H9 (cell line): ENCODE measurements at places on chromosomes 16 and 17. TPM values are rescaled to one million over a fixed set of nuclear protein-coding genes. Genes with fewer than 3 reads are reported as not detected.

DLX4 gene
- total RNA-seq, result 1.7 and 2.5 TPM in 2 replicates

- no peak overlapping the region for H3K27ac ChIP-seq
- no peaks in the 10 kb centered on the region for H3K27me3 ChIP-seq
- H3K4me1 ChIP-seq, result no peaks in the 10 kb centered on the region; the same call in 1 of the 2 replicates
- DNase-seq, result no peak
- no peak overlapping the region for H3K4me3 ChIP-seq
Observed at GRCh38 chr17:58360296-58361063, 8.5 kb upstream of the SUPT4H1 start.

- H3K27ac ChIP-seq, result no peak overlapping the region
- peak overlapping the region; percentile 12; the same call in 1 of the 3 replicates for H3K4me3 ChIP-seq
- no peaks in the 10 kb centered on the region for H3K27me3 ChIP-seq
Observed at GRCh38 chr17:55334881-55335540, 70.3 kb downstream of the HLF start.

- DNase-seq, result no peak
- no peaks in the 10 kb centered on the region for H3K4me1 ChIP-seq
- H3K27me3 ChIP-seq, result no peaks in the 10 kb centered on the region
- H3K27ac ChIP-seq, result no peak overlapping the region
- H3K36me3 ChIP-seq, result no peaks in the 10 kb centered on the region
Observed at GRCh38 chr17:46873941-46874645, 22.7 kb downstream of the WNT9B start.

DNA sequence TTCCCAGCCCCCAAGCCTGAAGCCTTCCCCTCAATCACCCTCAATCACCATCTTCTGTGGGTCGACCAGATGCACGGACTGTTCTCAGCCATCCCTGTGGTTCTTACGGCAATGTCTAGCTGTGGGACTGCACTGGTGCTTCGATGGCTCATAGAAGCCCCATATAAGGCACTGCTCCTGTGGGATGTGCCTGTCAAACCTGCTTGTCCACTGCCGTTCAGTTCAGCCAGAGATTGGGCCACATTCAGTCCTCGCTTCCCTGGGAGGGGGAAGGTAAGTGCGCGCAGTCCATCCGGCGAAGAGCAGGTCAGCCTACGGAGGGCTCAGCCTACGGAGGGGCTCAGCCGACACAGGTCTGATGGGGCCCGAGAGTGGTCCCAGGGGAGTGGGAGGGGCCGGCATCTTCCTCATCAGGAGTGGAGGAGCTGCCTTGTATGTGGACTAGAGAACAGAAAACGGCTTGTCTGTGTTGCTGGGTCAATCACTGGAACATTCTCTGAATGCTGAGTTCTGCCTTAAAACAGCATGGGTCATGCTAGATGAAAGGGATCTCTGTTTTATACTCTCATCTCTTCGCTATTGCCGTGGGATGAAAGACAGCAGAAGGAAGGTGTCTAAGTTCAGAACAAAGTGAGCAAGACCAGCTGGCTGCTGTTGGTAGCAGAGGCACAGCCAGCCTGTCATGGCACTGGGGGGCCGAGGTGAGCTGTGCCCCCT, at the start of gene CARD14:
TSS of gene CARD14 (plus strand) at position 247 of the 717 bp plus-strand sequence. CDS start 11,409 bp downstream, outside the sequence.
- no peak within 1 kb of the TSS for H3K4me3 ChIP-seq
- peak; percentile 28 for DNase-seq
- H3K4me1 ChIP-seq, result no peaks in the 10 kb centered on the region
- no peaks in the 10 kb centered on the region; the same call in 2 of the 3 replicates for H3K36me3 ChIP-seq

DNA sequence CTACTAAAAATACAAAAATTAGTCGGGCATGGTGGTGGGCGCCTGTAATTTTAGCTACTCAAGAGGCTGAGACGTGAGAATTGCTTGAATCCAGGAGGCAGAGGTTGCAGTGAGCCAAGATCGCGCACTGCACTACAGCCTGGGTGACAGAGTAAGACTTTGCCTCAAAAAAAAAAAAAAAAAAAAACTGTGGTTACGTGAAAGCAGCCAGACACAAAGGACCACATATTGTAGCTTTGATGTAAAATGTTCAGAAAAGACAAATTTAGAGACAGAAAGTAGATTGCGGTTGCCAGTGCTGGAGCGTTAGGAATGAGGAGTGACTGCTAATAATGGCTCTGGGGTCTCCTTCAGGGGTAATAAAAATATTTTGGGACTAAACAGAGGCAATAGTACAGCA, 4.0 kb upstream of the MEAK7 start:
- no peaks in the 10 kb centered on the region for H3K36me3 ChIP-seq
- no peak for DNase-seq
- no peak overlapping the region for H3K27ac ChIP-seq
- H3K27me3 ChIP-seq, result no peaks in the 10 kb centered on the region
- no peak overlapping the region for H3K4me3 ChIP-seq

GRCh38 chr17:28684963-28685362, 23.0 kb downstream of the SUPT6H start:
- H3K4me1 ChIP-seq, result no peaks in the 10 kb centered on the region
- DNase-seq, result no peak
- H3K36me3 ChIP-seq, result peaks cover 94% of the 10 kb centered on the region
- peaks cover 1% of the 10 kb centered on the region; the same call in 1 of the 2 replicates for H3K27me3 ChIP-seq

DNA sequence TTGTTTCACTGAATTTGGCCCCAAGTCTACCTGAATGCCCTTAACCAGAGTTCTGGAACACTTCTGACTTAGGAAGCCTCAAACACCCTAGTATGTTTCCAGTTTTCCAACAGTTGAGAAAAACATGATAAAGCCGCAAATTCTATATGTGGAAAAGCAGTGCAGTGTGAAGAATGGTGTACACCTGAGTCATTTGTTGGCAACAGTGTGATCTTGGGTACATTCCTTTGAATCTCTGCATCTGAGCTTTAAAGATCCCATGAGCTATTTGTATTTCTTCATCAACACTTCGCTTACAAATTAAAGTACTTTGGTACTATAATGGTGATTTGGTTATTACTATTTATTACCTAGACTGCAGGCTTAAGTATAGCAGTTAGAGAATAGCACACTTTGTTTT, 93.6 kb upstream of the TBX2 start:
- no peak overlapping the region for H3K27ac ChIP-seq
- DNase-seq, result peak; percentile 3
- no peaks in the 10 kb centered on the region for H3K27me3 ChIP-seq
- H3K4me3 ChIP-seq, result no peak overlapping the region

- no peak overlapping the region for H3K27ac ChIP-seq
- no peak overlapping the region for H3K4me3 ChIP-seq
- no peaks in the 10 kb centered on the region for H3K27me3 ChIP-seq
- peak; percentile 29 for DNase-seq
- H3K4me1 ChIP-seq, result peaks cover 36% of the 10 kb centered on the region
Observed at GRCh38 chr17:49016775-49017463, 19.7 kb downstream of the IGF2BP1 start.
